Activated effector memory CD4-positive, alpha-beta T cell treated with anti-CD3 and anti-CD28 coated beads, Interleukin-2, amount 50 U/mL, for 16 hours (primary cell): ENCODE measurements at places on chromosomes 3 and 15.

DNA sequence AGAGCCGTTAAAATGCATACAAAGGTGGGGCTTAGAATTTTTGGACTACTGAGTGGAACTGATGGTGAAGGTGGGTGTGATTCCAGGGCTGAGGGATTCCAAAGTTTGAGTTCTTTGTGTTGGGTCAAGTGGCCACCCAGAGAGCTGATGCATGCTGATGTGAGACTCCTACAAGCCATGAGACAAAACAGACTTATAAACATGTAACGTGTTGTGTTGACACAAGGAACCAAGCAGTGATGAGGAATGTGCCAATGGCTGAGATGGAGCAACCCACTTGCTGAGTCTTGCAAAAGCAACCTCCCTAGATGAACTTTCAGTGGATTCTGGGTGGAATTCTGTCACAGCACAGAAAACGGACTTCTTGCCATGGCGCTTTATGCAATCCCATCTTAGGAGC, 289.0 kb downstream of the TLE3 start:
- no peak for DNase-seq

DNA sequence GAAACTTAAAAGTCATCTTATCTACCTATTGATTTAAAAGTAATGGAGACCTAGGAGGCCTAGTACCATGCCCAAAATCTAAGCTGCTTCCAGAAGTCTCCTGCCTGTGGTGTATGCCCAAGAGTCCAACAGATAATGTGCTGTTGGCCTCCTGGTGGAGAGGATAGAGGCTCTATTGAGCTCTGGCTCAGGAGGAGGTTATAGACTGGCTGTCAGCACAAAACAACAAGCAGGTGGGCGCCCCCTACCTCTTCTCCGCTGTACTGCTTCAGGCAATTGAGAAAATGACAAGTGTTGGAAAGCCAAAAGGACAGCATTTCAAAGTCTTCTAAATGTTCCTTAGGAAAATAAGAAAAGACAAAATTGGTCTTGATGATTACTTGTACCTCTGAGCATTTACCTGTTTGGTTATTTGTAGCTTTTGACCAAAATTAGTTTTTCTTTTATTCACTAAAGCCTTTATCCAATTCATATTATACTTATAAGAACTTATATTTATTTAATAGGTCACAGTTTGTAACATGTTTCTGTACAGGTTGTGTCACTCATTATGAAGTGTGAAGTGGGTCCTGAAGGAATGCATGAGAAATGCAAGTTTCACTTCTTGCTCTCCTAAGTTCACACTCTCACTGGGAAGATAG, 17.2 kb upstream of the GNB5 start:
- peak; percentile 90 for DNase-seq

GRCh38 chr3:141241616-141242376, 10.2 kb downstream of the PXYLP1 start:
- DNase-seq = no peak

DNA sequence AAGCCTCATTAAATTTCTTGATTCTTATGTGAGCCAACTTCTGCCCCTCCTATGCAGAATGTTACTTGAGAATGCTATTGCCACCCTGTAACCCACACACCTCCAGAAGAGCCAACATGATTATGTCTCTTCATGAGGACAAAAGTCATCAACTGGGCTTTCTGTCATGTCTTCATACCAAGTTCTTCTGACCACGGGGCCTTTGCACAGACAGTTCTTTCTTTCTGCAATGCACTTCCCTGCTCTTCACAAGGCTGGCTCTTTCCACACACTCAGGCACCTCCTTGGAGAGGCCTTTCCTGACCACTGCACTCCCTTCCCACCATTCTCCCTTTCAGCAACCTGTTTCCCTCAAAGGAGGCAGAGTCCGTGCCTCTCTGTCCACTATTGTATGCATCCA, 107.9 kb upstream of the NR2E3 start:
- DNase-seq = no peak

DNA sequence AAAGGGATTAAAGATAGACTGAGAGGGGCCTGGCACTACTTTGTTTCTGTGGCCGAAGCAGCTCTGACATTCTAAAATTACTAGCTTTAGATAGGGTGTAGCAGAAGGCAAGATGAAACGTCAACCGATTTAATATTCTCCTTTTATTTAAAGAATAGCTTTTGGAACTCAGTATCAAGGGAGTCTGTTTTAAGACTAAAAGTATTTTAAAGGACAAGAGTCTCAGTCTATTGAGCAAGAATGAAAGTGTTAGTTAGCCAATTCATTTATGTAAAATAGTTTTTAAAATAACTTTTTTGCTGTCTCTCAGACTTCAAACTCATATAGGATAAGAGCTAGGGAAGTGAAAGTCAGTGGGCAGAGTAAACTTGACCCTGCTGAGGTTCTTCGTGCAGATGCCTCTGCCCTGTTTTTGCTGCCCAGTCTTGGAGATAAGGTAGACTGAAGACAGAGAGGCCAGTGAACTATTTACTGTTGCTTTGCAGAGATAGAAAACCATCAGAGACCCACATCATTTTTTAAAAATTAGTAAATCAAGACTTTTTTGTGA, 1090.9 kb downstream of the ROBO2 start:
- DNase-seq = no peak

DNA sequence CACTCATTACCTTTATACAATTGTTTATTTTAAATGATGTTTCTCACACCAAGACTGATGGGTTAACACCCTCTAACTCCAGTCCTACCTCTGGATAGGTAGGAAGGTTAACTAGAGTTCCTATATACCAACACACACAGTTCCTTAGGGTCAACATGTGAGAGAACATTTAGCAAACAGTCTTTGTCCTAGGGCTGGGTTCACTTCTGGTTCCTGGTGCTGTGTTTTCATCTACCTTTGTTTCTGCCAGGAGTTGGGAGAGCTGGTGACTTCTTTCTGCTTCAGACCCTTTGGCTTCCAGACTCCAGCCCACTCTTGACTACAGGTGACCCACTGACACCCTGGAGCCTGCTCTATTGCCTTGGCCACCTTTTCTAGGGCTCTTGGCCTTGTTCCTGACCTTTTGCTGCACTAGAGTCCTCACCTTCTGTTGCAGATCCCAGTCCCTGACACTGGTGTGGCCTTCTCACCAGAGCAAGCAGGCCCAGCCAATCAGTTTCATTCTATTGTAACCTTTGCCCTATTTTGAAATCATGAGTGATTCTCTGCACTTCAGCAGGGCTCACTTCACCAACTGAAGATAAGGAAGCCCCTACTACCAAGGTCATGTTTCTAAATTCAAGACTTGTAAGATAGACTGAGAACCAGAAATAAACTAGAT, 50.0 kb upstream of the SECISBP2L start:
- no peak for DNase-seq

GRCh38 chr15:32709295-32710033, 8.3 kb upstream of the GREM1 start:
- DNase-seq = no peak
